ENCODE measurements at places on chromosomes 12 and 14.

- no peak for DNase-seq
These were observed 7.3 kb upstream of the INF2 start for GRCh38 chr14:104682107-104682593.

GRCh38 chr14:89588840-89589296 is 171.8 kb upstream of the FOXN3 start:
- DNase-seq = no peak

- DNase-seq = no peak
These were observed 25.6 kb downstream of the KCNK13 start for GRCh38 chr14:90087433-90087832.

- no peak for DNase-seq
These were observed 95.3 kb downstream of the CATSPERB start for GRCh38 chr14:91636604-91637003.
